ENCODE measurements at places on chromosomes 13 and 19.

DNA sequence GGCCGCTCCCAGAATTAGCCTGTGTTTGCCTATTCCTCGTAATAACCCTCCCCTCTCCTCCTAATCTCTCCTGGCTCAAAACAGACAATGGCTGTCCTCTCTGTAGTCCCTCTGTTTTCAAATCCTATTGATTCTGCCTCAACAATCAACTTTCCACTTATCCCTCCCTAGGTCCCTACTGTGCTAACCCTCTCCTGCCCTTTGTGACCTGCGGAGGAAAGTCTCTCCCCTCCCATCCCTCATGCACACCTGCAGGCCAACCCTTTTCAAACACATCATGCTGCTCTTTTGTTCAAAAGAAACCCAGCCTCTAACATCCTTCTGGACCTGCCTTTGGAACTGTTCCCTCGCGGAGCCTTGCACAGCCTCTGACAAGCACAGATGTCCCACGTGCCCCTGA lies 37.3 kb downstream of the CILP2 start:
- DNase-seq = no peak

DNA sequence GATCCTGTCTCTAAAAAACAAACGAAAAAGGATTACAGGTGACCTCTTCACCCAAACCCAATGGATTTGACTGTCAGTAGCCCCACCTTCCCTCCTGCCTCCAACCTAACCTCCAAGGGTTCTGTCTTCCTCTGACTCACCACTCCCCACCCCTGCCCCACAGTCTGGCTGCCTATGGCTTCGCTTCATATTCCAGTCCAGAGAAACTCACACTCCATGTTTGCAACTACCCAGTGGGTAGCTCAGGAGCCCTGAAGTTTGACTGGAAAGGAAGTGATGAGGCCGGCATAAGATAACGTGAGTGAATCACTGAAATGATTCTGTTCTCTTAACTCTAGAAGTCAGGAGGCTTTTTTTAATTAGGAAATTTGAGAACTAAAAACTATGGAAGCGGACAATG lies 303.9 kb downstream of the FOXO1 start:
- no peak for DNase-seq

DNA sequence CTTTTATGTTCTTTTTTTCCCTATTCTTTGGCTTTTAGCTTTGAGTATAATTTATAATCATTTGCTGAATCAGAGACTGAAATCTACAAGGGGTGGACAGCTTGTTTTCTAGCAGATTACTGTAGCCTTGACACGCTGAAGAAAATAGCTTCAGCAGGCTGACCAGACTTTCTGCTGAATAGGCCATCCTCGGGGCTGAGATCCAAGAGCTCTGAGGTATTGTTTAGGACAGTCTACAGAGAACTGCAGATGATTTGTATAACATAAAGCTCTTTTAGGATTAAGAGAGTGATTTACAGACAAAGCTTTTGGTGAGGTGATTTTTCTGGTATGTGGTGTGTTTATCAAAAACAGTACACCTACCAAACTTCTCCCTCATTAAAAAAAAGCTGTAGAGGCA lies 16.8 kb downstream of the POLR1D start:
- peak; percentile 26 for DNase-seq

- DNase-seq = no peak
These were observed 888.5 kb downstream of the UQCRFS1 start for GRCh38 chr19:28324275-28325060.

Data from AG04450 (cell line).